Left kidney (tissue), 8 donors: ENCODE measurements at places on chromosomes 2 and 18. TPM values are rescaled to one million over a fixed set of nuclear protein-coding genes. Genes with fewer than 3 reads are reported as not detected.

- no peak for DNase-seq
These were observed 263.0 kb downstream of the PTGR3 start for GRCh38 chr18:74945774-74946545.

DNA sequence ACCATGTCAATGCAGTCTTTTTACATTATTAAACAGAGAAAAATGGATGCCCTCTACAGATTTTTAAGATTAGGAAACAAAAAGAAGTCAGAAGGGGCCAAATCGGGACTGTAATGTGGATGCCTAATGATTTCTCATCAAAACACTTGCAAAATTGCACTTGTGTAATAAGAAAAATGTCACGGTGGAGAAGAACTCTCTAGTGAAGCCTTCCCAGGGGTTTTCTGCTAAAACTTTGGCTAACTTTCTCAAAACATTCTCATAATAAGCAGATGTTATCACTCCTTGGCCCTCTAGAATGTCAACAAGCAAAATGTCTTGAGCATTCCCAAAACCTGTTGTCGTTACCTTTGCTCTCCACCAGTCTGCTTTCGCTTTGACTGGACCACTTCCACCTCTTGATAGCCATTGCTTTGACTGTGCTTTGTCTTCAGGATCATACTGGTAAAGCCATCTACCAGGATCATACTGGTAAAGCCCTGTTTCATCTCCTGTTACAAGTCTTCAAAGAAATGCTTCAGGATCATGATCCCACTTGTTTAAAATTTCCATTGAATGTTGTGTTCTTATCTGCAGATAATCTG is 226.8 kb downstream of the TNS1 start:
- no peak for DNase-seq

GRCh38 chr2:129011466-129012061 is 692.9 kb upstream of the HS6ST1 start:
- DNase-seq, result no peak

- DNase-seq, result no peak
These were observed 1.5 kb upstream of the TNFRSF11A start for GRCh38 chr18:62323483-62324180.

GRCh38 chr2:26969077-26969844 is 1.2 kb upstream of the MAPRE3 start:
- no peak for DNase-seq

DNA sequence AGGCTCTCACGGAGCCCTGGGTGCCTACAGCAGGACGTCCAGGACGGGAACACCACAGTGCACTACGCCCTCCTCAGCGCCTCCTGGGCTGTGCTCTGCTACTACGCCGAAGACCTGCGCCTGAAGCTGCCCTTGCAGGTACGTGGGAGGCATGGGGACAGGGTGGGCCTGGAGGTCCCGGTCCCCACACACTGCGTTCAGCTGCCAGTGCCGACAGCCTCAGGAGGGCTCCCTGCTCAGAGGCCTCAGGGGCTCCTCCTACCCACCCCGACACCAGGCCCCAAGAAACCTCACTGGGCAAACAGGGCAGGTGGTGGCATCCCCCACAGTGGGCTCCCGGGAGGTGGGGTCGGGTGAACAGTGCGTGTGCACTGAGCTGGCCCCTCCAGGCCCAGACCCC is 10.8 kb downstream of the ANO7 start:
- no peak for DNase-seq

DNA sequence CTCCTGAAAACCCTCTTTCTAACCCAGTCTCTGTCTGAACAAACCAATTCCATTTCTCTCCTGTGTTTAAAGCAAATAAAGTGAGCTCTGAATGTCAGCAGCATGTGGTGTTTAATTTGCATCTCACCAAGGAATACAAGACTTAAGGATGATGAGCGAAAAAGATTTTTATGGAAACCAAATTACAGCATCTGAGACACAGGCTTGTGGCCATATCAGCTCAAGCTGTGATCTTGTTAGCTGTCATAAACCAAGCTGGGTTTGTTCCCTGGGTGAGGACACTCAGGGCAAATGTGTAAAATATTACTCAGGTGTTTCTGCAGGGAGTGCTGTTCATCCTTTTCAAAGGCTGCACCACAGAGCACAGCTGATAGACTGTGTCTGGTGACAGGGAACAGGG is 129.3 kb upstream of the REV1 start:
- no peak for DNase-seq

DNA sequence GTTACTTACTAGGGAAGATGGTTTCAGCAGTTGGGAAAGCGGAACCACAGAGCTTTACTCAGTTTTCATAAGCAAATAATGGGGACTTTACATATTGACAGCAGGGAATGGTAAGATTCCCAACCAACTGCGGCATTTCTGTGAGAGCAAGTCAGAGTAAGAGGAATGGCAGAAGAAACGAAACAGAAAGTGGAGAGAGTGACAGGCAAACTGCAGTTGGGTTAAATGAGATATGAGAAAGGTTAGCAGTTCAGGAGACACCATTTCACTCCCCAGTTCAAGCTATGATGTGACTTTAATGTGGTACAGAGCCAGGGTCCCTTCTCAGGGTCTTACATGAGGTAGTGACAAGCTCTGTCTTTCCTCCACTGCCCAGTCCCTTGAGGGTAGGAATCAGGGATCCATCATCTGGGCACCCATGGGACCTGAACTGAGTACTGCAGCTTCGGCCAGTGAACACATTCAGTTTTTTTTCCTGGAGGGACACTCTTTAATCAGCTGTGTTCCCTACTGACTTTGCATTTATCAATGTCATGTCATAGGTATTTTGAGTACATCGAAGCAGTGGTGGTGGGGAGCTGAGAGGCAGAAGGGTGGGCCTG is 33.0 kb upstream of the GREB1 start:
- no peak for DNase-seq

DNA sequence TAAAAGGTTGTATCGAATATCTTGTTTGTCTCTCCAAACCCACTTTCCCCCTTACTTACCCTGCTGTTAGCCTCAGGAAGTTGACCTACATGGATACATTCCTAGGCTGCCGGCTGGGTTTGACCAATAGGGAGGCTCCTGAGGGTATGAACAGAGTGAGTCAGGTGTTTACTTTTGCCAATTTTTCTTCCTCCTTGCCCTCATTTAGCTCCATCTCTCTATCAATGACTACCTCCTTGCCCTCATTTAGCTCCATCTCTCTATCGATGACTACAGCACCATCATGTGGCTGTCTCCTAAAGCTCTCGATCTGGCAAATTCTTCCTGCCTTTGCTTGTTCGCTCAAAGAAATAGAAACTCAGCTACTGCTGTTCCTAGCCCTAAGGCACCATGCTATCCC is 571.9 kb upstream of the CRIM1 start:
- no peak for DNase-seq

GRCh38 chr18:11272516-11272915 is 123.1 kb upstream of the PIEZO2 start:
- DNase-seq, result no peak

DNA sequence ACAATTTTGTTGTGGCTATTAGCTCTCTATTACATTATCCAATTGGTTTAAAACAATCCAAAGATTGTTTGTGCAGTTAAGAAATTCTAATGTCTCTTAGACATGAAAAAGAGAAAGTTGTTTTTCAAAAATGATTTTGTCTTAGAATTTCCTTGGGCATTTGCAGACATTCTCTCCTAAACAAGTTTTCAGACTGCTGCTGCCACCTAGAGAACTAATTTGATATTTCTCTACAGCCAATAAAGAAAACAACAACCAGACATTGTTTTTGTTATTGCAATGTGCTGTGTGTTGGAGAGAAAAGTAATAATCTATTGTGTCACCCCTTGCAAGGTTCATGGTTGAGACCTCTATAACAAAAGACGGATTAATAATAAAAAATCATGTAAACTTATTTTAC is 119.0 kb upstream of the SYT4 start:
- peak; percentile 34 for DNase-seq

Gene GCG
- not detected for polyA plus RNA-seq

Gene PLEK
- polyA plus RNA-seq, result 4.7 TPM
